ENCODE measurements at places on chromosomes 4 and X.

DNA sequence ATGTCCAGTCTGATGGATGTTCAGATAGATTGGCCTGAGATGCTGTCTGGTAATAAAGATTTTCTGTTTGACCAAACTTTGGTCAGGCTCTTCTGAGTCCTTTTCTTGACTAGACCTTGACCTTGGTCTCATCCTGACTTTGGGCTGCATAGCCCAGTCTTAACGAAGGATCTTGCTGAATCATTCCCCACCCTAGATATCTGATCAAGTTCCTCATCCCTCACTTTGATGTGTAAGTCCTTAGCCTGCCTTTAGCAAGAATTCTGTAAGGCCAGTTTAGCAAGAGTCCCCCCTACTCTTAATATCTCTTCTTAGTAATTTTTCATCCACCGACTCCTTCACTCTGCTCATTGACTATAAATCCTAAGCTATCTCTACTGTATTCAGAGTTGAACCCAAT is 244.4 kb upstream of the JADE1 start:
- DNase-seq = no peak

DNA sequence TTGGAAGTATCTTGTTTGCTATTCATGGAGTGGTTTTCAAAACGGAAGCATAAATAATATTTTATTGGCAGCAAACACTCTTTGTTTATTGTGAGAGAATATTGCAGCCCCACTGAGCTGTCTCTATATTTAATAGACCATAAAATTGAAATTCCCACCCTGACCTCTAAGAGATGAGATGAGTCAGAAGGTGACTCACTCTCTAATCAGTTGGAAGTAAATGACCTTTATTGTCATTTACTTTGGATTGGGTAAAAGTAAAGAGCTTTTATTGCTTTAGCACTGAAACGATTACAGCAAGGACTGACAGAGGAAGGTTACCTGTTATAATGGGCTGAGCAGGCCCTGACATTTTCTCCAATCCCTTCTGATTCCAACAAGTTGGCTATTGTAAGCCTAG is 55.0 kb downstream of the SYTL5 start:
- no peak for DNase-seq

GRCh38 chr4:150720973-150721518 is 139.1 kb downstream of the MAB21L2 start:
- no peak for DNase-seq

- DNase-seq = no peak
Observed at GRCh38 chr4:129490516-129490915, 394.6 kb downstream of the C4orf33 start.
